Fibroblast of lung (primary cell): ENCODE measurements at places on chromosomes 1 and 21. TPM values are rescaled to one million over a fixed set of nuclear protein-coding genes. Genes with fewer than 3 reads are reported as not detected.

The VPS26C gene
- 68.8 and 84.4 TPM in 2 replicates for total RNA-seq

DNA sequence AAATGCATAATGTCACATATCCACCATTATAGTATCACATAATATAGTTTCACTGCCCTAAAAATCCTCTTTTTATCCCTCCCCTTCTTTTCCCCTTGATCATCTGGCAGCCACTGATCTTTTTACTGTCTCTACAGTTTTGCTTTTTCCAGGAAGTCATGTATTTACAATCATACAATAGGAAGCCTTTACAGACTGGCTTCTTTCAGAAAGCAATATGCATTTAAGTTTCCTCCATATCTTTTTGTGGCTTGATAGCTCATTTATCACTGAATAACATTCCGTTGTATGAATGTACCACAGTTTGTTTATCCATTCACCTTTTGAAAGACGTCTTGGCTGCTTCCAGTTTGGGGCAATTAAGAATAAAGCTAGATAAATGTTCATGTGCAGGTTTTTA lies 14.3 kb upstream of the WDTC1 start:
- H3K4me1 ChIP-seq = no peaks in the 10 kb centered on the region
- H3K27ac ChIP-seq = no peak overlapping the region
- H3K27me3 ChIP-seq = no peaks in the 10 kb centered on the region
- no peak overlapping the region for H3K4me3 ChIP-seq

The UBAP2L gene
- total RNA-seq = 37.5 and 51.9 TPM in 2 replicates

- no peaks in the 10 kb centered on the region for H3K27me3 ChIP-seq
- H3K27ac ChIP-seq = no peak overlapping the region
- H3K36me3 ChIP-seq = no peaks in the 10 kb centered on the region
- DNase-seq = peak; percentile 66
- H3K4me1 ChIP-seq = no peaks in the 10 kb centered on the region
- H3K4me3 ChIP-seq = no peak overlapping the region
These were observed 26.6 kb upstream of the GPR153 start for GRCh38 chr1:6287431-6287886.

DNA sequence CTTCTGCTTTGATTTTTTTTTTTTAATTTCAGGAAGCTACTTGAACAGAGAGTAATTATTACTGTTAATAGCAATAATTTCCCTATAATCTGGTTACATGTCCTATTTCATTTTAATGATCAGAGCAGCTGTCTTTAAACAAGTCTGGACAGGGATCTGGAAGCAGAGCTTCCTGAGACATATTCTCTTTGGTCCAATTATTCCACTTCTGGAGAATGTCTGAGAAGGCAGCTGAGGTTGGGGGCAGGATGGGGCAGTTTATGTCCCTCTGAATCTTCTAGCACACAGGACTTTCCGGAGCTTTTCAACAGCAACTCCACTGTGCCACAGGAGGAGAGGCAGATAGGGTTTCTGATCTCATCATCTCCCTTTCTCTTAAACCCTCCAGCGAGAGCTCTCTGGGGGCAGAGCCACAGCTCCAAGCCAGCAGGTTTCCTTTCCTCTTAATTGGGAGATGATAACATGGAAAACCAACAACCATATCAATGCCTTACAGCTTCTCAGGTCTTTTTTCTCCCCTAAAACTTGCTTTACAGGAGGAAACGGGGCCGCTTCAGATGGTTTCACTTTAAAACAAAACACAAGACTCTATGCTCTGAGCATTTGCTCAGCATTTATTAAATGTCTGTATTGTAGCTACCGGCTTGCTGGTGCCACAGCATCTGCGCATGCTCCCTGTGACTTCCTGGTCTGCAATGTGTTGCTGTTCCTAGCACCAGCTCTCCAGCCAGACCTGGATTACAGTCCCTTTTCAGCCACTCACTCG lies 425.7 kb upstream of the USP24 start:
- H3K4me3 ChIP-seq = no peak overlapping the region
- H3K36me3 ChIP-seq = no peaks in the 10 kb centered on the region
- no peak for DNase-seq
- no peaks in the 10 kb centered on the region for H3K27me3 ChIP-seq
- no peak overlapping the region for H3K27ac ChIP-seq

GRCh38 chr1:201164645-201165044 lies 10.4 kb upstream of the TMEM9 start:
- no peak overlapping the region for H3K27ac ChIP-seq
- DNase-seq = no peak
- H3K27me3 ChIP-seq = peaks cover 12% of the 10 kb centered on the region
- no peaks in the 10 kb centered on the region for H3K36me3 ChIP-seq
- H3K4me3 ChIP-seq = no peak overlapping the region

DNA sequence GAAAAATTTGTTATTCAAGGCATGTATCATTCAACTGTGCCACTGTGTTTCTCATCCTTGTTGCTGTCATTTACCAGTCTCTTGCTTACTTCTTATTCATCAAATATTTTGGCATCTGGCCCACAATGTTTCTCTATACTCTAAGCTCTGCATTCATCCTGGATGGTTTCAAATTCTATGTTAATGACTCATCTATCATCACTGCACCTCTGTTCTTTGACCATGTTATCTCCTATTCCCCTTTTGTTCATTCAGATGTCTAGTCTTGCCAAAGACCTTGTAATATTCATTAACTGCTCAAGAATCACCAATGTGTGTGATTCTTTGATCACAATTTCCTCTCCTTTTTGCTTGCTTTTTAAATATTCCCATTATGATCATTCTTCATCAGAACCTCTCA lies 54.6 kb upstream of the PRKACB start:
- no peaks in the 10 kb centered on the region for H3K27me3 ChIP-seq
- DNase-seq = peak; percentile 19
- peaks cover 7% of the 10 kb centered on the region for H3K4me1 ChIP-seq
- no peaks in the 10 kb centered on the region for H3K36me3 ChIP-seq
- no peak overlapping the region for H3K27ac ChIP-seq
- H3K4me3 ChIP-seq = no peak overlapping the region

DNA sequence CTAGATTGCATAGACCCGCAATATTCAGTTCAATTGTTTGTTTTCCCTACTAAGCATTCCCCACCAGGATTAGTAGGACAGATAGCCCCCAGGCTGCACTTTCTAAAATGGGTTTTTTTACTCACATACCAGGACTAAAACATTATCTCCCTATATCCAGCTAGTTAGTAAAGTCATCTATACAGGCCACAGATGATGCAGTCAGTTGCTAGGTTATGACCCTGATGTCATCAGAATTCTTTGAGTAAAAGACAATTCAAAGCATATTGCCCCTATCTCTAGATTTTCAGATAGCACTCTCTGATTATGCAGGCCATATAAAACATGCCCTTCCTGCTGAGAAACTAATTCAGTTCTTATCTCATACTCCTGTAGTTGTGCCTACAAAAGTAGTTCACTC lies 203.6 kb downstream of the LBR start:
- no peaks in the 10 kb centered on the region for H3K4me1 ChIP-seq
- no peaks in the 10 kb centered on the region for H3K36me3 ChIP-seq
- DNase-seq = no peak

The PAX7 gene
- not detected in 2 replicates for total RNA-seq

The TFF3 gene
- not detected in 2 replicates for total RNA-seq

- H3K27ac ChIP-seq = no peak overlapping the region
- no peak for DNase-seq
- H3K4me1 ChIP-seq = no peaks in the 10 kb centered on the region
- no peak overlapping the region for H3K4me3 ChIP-seq
- H3K36me3 ChIP-seq = no peaks in the 10 kb centered on the region
- no peaks in the 10 kb centered on the region for H3K27me3 ChIP-seq
These were observed 283.3 kb upstream of the ST6GALNAC5 start for GRCh38 chr1:76583875-76584477.

DNA sequence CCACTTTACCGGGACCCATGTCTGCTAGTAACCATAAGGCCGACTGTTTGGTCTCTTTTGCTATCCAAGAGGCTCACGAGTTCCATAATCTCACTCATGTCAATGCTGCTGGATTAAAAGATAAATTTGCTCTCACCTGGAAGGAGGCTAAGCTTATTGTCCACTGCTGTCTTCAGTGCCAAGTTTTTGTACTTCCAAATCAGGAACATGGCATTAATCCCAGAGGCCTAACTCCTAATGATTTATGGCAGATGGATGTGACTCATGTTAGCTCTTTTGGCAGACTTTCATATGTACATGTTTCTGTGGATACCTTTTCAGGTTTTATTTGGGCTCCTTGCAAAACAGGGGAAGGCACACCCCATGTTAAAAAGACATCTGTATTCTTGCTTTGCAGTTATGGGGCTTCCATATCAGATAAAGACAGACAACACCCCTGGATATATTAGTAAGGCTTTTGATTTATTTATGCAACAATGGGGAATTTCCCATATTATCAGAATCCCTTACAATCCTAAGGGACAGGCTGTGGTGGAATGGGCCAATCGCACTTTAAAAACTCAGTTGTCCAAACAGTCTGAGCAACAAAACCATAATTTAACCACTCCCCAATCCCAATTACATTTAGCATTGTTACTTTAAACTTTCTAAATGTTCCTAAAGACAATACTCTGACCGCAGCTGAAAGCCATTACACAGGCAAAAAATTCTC lies 162.7 kb downstream of the IER5 start:
- no peaks in the 10 kb centered on the region for H3K27me3 ChIP-seq
- no peak overlapping the region for H3K4me3 ChIP-seq
- H3K4me1 ChIP-seq = peaks cover 4% of the 10 kb centered on the region
- no peak overlapping the region for H3K27ac ChIP-seq
- peak; percentile 84 for DNase-seq

The NR1I3 gene
- total RNA-seq = not detected in 2 replicates

The TMPRSS15 gene
- total RNA-seq = not detected in 2 replicates

DNA sequence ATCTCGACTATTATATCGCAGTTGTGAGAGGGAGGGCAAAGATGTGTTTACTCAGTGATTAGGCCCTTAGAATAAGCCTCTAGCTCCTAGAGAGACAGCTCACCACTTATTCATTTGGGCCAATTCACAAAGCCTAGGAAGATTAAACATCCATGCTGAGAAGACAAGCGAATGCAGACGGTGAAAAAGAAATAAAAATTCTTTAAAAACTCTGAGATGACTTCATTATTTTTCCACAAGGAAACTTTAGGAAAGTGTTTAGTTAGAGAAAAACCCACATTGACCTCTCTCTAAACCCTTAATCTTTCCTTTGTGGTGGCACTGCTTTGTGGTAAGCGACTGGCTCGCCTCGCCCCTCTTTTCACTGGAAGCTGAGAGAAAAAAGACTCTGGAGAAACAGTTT lies 146.8 kb upstream of the DMRTA2 start:
- no peaks in the 10 kb centered on the region for H3K4me1 ChIP-seq
- no peaks in the 10 kb centered on the region for H3K27me3 ChIP-seq
- H3K36me3 ChIP-seq = no peaks in the 10 kb centered on the region
- DNase-seq = peak; percentile 75
- no peak overlapping the region for H3K4me3 ChIP-seq

DNA sequence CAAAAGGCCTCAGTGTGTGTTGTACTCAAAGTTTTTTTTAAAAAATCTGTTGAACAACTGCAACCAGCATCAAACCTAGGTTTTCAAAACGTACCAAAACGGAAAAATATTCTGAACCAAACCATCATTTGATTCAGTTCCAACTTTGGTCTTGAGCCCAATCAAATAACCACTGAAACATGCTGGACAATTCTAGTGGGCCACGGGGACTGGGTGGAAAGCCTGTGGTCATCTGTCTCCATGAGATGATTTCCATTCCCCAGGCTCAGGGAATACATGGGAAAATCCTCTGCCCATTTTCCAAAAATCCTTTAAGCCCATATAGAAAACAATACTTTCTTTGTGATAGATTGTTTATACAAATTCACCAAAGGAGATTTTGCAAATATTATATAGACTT lies 22.5 kb downstream of the ITPKB start:
- H3K27ac ChIP-seq = no peak overlapping the region
- no peaks in the 10 kb centered on the region for H3K4me1 ChIP-seq
- no peak overlapping the region for H3K4me3 ChIP-seq
- no peaks in the 10 kb centered on the region for H3K27me3 ChIP-seq
- no peaks in the 10 kb centered on the region for H3K36me3 ChIP-seq
- DNase-seq = no peak

GRCh38 chr1:180167721-180168467 lies 13.2 kb downstream of the QSOX1 start:
- DNase-seq = no peak
- H3K27me3 ChIP-seq = no peaks in the 10 kb centered on the region
- H3K27ac ChIP-seq = no peak overlapping the region
- H3K4me1 ChIP-seq = peaks cover 2% of the 10 kb centered on the region
- peaks cover 36% of the 10 kb centered on the region for H3K36me3 ChIP-seq

- H3K27ac ChIP-seq = peak overlapping the region; percentile 100
- peak; percentile 84 for DNase-seq
- no peak overlapping the region for H3K4me3 ChIP-seq
- H3K36me3 ChIP-seq = peaks cover 2% of the 10 kb centered on the region
These were observed 8.1 kb upstream of the POFUT2 start for GRCh38 chr21:45295576-45296365.

The AGRN gene
- 38.3 and 50.9 TPM in 2 replicates for total RNA-seq

- H3K27me3 ChIP-seq = no peaks in the 10 kb centered on the region
- no peak overlapping the region for H3K27ac ChIP-seq
- H3K4me3 ChIP-seq = no peak overlapping the region
- H3K4me1 ChIP-seq = no peaks in the 10 kb centered on the region
These were observed 65.6 kb upstream of the CD1D start for GRCh38 chr1:158115126-158115525.

DNA sequence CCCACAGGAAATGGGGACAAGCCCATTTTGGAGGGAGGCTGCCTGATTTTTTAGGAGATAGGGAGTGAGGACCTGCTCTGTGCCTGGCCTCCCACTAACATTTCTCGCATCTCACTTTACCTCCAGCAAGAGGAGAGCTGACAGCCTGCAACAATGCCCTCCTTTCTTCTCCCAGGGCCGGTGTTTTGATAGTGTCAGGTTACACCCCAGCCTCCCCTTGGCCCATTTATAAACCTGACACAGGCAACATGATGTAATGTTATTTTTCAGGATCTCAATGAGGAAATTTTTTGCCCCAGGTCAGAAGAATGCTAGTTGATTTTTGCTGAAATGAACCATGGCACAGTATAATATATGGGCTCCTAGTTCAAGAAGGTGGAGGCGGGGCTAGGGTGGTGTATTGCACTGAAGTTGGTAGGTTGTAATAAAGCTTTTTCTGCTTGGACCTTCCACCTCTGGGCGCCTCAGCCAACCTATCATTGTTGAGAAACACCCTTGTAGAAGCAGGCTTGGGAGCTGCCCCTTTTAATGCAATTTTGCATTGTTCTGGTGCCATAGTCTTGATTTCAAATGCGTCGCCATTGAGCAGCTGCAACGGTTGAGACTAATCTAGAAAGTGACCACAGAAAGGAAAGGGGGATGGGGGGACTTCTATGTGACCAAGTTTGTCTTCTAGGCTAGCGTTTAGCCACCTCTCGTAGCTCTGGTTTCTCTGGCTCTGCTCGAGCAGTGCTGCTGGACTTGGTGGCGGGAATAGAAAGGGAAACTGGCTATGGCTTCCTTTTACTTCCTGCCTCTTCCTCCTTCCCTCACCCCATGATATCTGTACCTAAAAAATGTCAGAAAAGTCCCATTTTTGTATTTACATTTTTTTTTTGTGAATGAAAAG lies 53.0 kb downstream of the PBX1 start:
- H3K27me3 ChIP-seq = no peaks in the 10 kb centered on the region
- H3K36me3 ChIP-seq = no peaks in the 10 kb centered on the region
- peaks cover 9% of the 10 kb centered on the region for H3K4me1 ChIP-seq
- H3K27ac ChIP-seq = no peak overlapping the region
- peak; percentile 95 for DNase-seq

The SYCP1 gene
- total RNA-seq = not detected in 2 replicates

The PPIAL4G gene
- not detected in 2 replicates for total RNA-seq

- no peak overlapping the region for H3K4me3 ChIP-seq
- H3K27ac ChIP-seq = no peak overlapping the region
- H3K36me3 ChIP-seq = peaks cover 13% of the 10 kb centered on the region
- H3K27me3 ChIP-seq = no peaks in the 10 kb centered on the region
- DNase-seq = peak; percentile 77
- peaks cover 10% of the 10 kb centered on the region for H3K4me1 ChIP-seq
These were observed 4.4 kb downstream of the ENTREP3 start for GRCh38 chr1:155250633-155251449.

The C1orf115 gene
- 2.1 and 3.3 TPM in 2 replicates for total RNA-seq

The TFF2 gene
- total RNA-seq = not detected in 2 replicates
